ENCODE measurements at places on chromosomes 7 and 10.

- peak overlapping the region; percentile 19 for H3K4me3 ChIP-seq
- DNase-seq, result peak; percentile 63
- H3K36me3 ChIP-seq, result peaks cover 49% of the 10 kb centered on the region
- no peak overlapping the region for H3K27ac ChIP-seq
- H3K27me3 ChIP-seq, result no peaks in the 10 kb centered on the region
Measured at GRCh38 chr7:4791738-4792536, 16.5 kb downstream of the AP5Z1 start.

DNA sequence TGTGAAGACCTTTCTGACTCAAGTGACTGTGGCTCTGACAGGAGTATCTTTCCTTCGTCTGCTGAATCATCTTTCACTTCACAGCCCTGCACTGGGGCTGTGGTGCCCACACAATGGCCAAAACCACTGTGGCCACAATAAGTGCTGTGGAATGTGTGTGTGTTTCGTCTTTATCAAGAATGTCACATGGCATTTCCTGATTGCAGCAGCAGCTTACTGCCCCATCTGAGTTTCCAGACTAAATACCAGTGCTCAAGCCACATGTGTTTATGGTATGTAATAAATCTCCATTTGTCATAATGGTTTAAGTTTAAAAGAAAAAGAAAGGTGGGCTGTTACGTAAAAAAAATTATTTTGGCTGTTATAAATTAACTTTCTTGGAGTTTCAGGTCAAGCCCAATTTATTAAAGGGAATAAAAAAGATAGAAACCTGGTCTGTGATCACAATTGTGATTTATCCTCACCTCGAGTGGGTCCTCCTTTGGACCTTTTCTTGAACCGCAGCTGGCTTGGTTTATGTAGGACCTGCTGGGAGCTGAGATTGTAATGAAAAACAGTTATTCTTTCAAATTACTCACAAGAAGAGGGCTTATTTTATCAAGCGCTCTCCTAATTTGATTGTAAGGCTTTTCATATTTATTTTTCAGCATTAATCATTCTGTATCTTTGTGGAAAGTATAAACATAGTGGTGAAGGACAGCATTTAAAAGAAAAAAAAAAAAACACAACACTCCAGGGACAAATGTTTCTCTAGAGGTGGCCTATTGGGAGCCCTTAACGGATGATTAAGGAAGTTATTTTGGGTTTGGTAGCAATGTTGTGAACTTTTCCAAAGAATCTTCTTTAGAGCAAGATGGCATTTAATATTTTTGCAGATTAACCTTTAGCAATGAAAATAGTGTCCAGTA is 116.2 kb downstream of the LRMDA start:
- H3K36me3 ChIP-seq, result no peaks in the 10 kb centered on the region
- H3K27ac ChIP-seq, result no peak overlapping the region
- H3K4me3 ChIP-seq, result no peak overlapping the region
- H3K4me1 ChIP-seq, result peaks cover 34% of the 10 kb centered on the region
- DNase-seq, result no peak

- H3K36me3 ChIP-seq, result no peaks in the 10 kb centered on the region
- no peak for DNase-seq
- H3K4me1 ChIP-seq, result no peaks in the 10 kb centered on the region
- no peak overlapping the region for H3K4me3 ChIP-seq
Measured at GRCh38 chr10:90318659-90319058, 539.2 kb downstream of the HTR7 start.

DNA sequence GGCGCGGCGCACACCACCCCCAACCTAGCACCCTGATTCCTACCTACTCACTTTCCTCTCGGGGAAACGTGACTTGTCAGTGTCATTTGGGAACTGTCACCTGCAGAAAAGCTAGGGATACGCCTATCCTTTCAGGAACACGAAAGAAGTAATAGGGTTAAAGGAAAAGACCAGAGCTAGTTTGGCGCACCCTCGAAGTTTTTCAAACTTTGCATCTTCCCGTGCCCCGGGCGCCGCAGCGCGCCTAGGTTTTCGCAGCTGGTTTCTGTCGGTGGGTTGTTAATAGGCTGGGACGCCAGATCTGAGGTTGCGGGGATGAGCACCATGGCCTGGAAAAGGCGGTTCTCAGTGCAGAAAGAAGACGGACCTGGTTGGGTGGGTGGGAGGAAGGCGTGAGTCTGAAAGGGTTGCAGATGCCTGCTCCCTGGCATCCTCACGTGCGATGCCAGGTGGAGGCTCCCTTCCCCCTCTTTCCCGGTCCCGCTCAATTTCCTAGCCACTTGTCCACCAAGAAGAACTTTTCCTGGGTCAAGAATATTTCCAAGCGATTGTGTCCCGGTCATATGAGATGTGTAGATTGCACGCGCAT is 568 bp upstream of the MEOX2 start:
- DNase-seq, result no peak
- H3K36me3 ChIP-seq, result no peaks in the 10 kb centered on the region
- no peak overlapping the region for H3K4me3 ChIP-seq
- no peaks in the 10 kb centered on the region for H3K4me1 ChIP-seq
- H3K27me3 ChIP-seq, result peaks cover 66% of the 10 kb centered on the region

- no peaks in the 10 kb centered on the region for H3K27me3 ChIP-seq
- H3K4me3 ChIP-seq, result no peak overlapping the region
- no peaks in the 10 kb centered on the region for H3K4me1 ChIP-seq
- no peaks in the 10 kb centered on the region for H3K36me3 ChIP-seq
- no peak overlapping the region for H3K27ac ChIP-seq
- DNase-seq, result no peak
Measured at GRCh38 chr7:142391191-142391992, 133.5 kb upstream of the PRSS58 start.

GRCh38 chr7:129090300-129090907 is 35.5 kb upstream of the TNPO3 start:
- H3K27ac ChIP-seq, result no peak overlapping the region
- no peak for DNase-seq
- H3K4me1 ChIP-seq, result peaks cover 18% of the 10 kb centered on the region
- no peaks in the 10 kb centered on the region for H3K27me3 ChIP-seq
- no peaks in the 10 kb centered on the region for H3K36me3 ChIP-seq
- H3K4me3 ChIP-seq, result no peak overlapping the region

DNA sequence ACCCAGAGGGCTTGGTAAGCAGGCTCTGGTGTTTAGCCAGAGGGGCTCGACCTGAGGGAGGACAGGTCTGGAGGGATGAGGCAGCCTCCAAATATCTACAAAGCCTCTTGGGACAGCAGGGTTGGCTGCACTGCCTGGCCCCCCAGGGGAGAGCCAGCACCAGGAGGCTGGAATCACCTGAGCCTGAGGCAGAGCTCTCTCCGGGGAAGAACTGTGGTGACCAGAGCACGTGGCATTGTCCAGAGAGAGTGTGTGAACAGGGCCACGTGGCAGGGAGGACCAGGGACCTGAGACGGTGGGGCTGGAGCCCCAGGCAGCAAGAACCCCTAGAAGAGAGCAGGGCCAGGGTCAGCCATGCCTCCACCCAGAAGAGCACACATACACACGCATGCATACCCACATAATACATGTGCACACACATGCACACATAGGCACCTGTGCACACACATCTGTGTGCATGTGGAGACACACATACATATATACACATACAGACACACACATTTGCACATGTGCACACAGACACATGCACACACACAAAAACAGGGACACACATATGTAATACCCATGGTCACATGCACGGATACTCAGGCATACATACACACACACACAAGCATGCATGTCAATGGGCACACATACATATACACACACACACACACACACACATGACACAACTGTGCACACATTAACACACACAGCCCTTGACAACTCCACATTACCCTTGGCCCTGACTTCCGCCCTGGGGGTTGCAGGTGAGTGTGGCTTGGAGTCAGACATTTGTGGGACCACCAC is 94.9 kb downstream of the MYL10 start:
- H3K36me3 ChIP-seq, result no peaks in the 10 kb centered on the region
- H3K27ac ChIP-seq, result no peak overlapping the region
- no peak for DNase-seq
- no peaks in the 10 kb centered on the region for H3K27me3 ChIP-seq

DNA sequence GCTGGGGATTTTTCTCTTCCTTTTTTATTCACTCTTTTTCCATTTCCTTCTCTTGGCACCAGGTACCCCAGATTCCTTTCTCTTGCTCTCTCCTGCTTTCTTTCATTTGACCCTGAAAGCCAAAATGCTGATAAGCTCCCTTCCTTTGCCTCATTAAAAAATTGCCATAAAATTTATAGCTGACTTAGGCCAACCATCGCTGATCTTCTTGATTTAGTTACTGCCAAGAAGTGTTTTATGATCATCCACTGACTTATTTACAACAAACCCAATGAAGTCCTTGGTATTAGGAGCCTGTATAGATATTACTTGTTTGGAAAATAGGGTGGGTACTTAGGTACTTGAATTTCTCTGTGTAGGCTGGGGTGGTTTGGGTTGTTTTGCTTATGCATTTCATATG is 173.2 kb upstream of the PHYHIPL start:
- H3K4me3 ChIP-seq, result no peak overlapping the region
- no peaks in the 10 kb centered on the region for H3K36me3 ChIP-seq
- no peak for DNase-seq
- H3K27ac ChIP-seq, result no peak overlapping the region
- no peaks in the 10 kb centered on the region for H3K4me1 ChIP-seq
- H3K27me3 ChIP-seq, result no peaks in the 10 kb centered on the region

GRCh38 chr10:575402-576129 is 113.9 kb downstream of the DIP2C start:
- no peaks in the 10 kb centered on the region for H3K36me3 ChIP-seq
- no peak for DNase-seq
- no peaks in the 10 kb centered on the region for H3K27me3 ChIP-seq
- H3K4me1 ChIP-seq, result no peaks in the 10 kb centered on the region
- H3K4me3 ChIP-seq, result no peak overlapping the region
- no peak overlapping the region for H3K27ac ChIP-seq

- H3K4me1 ChIP-seq, result peaks cover 32% of the 10 kb centered on the region
- H3K27ac ChIP-seq, result no peak overlapping the region
- no peaks in the 10 kb centered on the region for H3K36me3 ChIP-seq
- no peak overlapping the region for H3K4me3 ChIP-seq
- no peak for DNase-seq
Measured at GRCh38 chr10:122149561-122150505, 121.3 kb upstream of the BTBD16 start.

- no peaks in the 10 kb centered on the region for H3K27me3 ChIP-seq
- no peak overlapping the region for H3K4me3 ChIP-seq
- no peak overlapping the region for H3K27ac ChIP-seq
- DNase-seq, result no peak
- H3K36me3 ChIP-seq, result peaks cover 81% of the 10 kb centered on the region
- H3K4me1 ChIP-seq, result peaks cover 3% of the 10 kb centered on the region
Measured at GRCh38 chr10:102599565-102600327, 44.5 kb upstream of the TRIM8 start.

DNA sequence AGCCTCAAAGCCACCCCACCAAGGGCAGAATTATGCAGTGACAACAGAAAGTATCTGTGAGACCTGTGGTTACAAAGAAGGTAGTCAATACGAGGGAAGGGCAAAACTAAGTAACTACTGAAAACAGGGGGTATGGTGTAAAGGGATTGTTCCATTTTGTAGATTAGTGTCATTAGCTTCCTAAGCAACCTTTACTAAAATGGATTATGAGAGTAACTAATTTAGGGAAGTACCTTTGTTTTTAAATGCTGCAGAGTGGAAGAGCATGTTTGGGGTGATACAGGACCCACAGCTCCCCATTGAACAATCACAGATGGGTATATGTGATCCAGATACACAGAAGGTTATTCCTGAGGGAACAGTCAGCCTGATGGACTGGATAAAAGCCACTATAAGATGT is 51.3 kb upstream of the TAC1 start:
- no peak for DNase-seq
- no peak overlapping the region for H3K4me3 ChIP-seq
- no peaks in the 10 kb centered on the region for H3K36me3 ChIP-seq
- no peak overlapping the region for H3K27ac ChIP-seq

GRCh38 chr7:133015888-133016287 is 66.0 kb downstream of the CHCHD3 start:
- H3K4me3 ChIP-seq, result no peak overlapping the region
- DNase-seq, result no peak
- H3K4me1 ChIP-seq, result no peaks in the 10 kb centered on the region
- H3K36me3 ChIP-seq, result peaks cover 7% of the 10 kb centered on the region
- no peaks in the 10 kb centered on the region for H3K27me3 ChIP-seq

DNA sequence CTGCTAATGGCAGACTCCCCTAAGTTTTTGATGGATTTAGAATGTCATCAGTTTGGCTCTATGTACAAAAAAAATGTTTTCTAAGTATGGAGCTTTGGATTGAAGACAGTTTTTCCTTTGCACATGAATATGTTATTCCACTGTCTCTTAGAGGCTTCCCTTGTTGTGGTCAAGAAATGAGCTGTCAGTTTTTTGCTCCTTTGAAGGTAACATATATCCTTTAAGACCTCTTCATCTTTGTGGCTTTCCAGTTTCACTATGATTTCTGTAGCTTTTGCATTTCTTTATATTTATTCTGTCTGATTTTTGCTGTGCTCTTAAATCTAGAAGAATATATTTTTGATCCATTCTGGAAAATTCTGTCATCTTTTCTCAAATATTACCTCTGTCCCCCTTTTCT is 15.8 kb upstream of the ODAD2 start:
- no peak overlapping the region for H3K4me3 ChIP-seq
- H3K27ac ChIP-seq, result no peak overlapping the region
- H3K27me3 ChIP-seq, result no peaks in the 10 kb centered on the region
- DNase-seq, result no peak
- H3K36me3 ChIP-seq, result no peaks in the 10 kb centered on the region

GRCh38 chr7:22591271-22591670 is 91.3 kb upstream of the STEAP1B start:
- peaks cover 8% of the 10 kb centered on the region for H3K27me3 ChIP-seq
- no peak overlapping the region for H3K4me3 ChIP-seq
- no peak for DNase-seq
- H3K4me1 ChIP-seq, result peaks cover 40% of the 10 kb centered on the region
- no peak overlapping the region for H3K27ac ChIP-seq
- no peaks in the 10 kb centered on the region for H3K36me3 ChIP-seq

- DNase-seq, result no peak
- H3K27me3 ChIP-seq, result no peaks in the 10 kb centered on the region
- H3K4me1 ChIP-seq, result peaks cover 15% of the 10 kb centered on the region
- no peak overlapping the region for H3K4me3 ChIP-seq
- no peak overlapping the region for H3K27ac ChIP-seq
Measured at GRCh38 chr10:46055771-46056170, 9.7 kb upstream of the MSMB start.

DNA sequence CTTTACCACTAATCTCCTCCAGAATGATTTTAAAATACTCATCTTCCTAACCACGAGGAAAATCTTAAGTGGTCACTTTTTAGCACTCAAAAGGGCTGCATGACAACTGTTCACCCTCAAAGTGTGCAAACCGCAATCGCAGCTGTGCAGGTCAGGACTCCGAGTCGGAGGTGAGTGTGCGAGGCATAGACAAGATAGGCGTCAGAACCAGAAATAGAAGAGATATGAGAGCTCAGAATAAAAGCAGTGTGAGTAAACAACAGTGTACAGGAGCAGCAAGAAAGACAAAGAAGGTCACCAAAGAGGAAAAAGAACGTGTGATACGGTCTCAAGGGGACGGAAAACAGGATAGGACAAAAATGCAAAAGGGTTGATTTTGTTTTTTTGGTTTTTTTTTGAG is 17.5 kb upstream of the ENO4 start:
- no peaks in the 10 kb centered on the region for H3K36me3 ChIP-seq
- H3K4me3 ChIP-seq, result no peak overlapping the region
- H3K4me1 ChIP-seq, result no peaks in the 10 kb centered on the region
- H3K27me3 ChIP-seq, result no peaks in the 10 kb centered on the region
- DNase-seq, result no peak

GRCh38 chr10:10315989-10316388 is 701.7 kb upstream of the CELF2 start:
- no peaks in the 10 kb centered on the region for H3K27me3 ChIP-seq
- no peak for DNase-seq
- no peak overlapping the region for H3K27ac ChIP-seq
- H3K4me1 ChIP-seq, result no peaks in the 10 kb centered on the region

- H3K27me3 ChIP-seq, result no peaks in the 10 kb centered on the region
- H3K4me1 ChIP-seq, result no peaks in the 10 kb centered on the region
- no peak overlapping the region for H3K4me3 ChIP-seq
Measured at GRCh38 chr7:43281268-43281667, 168.8 kb downstream of the HECW1 start.
